ENCODE measurements at places on chromosomes 7 and 10.

DNA sequence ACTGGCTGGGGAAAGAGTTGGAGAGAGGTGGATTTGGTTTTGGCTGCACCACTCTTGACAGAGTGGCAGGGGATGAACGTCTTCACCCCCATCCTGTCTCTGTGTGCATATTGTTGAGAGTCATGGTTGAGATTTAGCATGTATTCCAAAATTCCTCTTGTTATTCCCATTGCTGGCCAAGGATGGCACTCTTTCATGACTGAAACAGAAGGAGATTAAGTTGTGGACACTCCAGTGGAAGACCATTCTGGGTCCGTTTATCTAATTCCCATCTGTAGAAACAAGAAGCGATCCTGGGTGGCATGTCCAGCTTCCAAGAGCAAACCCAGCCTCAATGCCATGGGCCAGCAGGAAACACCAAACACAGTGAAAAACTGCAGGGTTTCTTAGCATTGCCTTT lies 469.0 kb upstream of the IGFBP3 start:
- DNase-seq, result no peak

DNA sequence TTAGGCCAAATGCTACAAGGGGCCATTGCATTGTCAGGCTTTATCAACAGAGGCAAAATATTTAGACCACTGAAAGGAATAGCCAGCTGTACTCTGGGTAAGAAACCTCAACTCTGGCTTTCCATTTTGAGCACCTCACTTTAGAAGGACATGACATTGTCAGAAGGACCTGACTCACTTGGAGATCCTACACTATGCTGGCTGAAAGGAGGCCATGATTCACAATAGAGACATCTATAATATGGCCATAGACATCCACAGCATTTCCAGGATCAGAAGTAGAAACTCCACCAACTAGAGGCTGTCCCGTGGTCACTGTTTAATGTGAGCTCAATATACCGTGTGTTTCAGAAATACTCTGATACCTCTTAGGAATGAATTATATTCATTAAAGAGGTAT lies 140.9 kb downstream of the BTAF1 start:
- DNase-seq, result no peak

GRCh38 chr10:3048119-3049019 lies 19.0 kb upstream of the PFKP start:
- no peak for DNase-seq

GRCh38 chr10:17808971-17809841 lies at the start of gene MRC1:
MRC1 (plus strand) TSS chr10:17809348; CDS start chr10:17809466, 118 bp downstream.
- DNase-seq, result no peak

DNA sequence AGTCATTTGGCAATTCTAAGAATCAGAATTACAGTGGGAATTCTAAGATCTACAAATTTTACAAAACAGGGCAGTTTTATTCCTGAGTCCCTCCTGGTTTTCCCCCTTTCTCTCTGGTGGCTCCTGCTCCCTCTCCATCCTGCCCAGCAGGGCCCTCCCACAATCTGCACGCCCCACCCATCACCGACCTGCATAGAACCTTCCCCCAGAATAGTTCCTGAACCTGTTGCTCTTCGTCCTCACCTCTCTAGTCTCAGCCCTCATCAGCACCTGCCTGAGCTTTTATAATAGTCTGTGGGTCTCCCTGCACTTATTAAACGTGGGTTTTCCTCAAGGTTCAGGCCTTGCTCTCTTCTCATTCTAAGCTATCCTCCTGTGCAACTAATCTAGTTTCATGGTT lies 49.1 kb upstream of the MNX1 start:
- no peak for DNase-seq

DNA sequence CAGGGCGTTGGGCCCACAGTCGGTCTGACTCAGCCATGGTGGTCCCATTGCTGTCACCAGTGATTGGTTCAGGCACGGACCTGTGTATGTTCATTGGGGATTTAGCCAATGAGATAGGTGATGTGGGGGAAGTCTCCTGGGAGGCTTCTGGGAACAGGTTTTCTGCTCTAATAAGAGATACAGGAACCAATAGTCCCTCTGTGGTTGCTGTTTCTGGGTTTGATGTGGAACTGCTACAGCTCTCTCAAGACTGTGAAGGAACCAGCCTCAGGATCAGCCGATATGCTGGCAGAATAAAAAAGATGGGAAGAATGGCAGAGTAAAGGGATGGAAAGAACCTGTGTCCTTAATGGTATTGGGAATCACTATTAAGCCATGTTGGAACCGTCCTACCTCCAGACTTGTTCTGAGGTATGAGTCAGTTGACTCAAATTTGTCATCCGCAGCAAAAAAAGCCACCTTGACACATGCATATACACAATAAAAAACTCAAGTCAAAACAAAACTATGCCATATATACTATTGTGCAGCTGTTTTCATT lies 70.6 kb downstream of the MCMBP start:
- DNase-seq, result no peak

DNA sequence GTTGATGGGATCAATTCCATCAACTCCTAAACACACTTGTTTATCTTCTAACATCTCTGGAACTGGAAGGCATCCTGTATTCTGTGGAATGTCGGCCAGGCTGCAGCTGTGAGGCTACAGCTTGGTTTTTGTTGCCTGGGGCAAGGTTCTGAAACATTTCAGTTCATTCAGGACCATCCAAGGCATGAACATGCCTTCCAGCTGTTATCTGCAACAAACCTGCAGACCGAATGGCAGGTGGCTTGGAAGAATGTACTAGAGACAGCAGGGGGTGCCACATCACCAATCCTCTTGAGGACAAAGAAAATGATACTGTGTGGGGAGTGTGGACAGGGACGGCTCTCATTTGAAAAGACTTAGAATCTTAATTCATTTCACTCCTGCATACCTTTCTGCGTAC lies 12.4 kb downstream of the PAPOLB start:
- no peak for DNase-seq

GRCh38 chr10:14040787-14041631 lies 289.7 kb downstream of the FRMD4A start:
- DNase-seq, result no peak

- no peak for DNase-seq
These were observed 6.0 kb downstream of the ADCYAP1R1 start for GRCh38 chr7:31058122-31058521.

- DNase-seq, result no peak
These were observed 48.5 kb upstream of the OSBPL3 start for GRCh38 chr7:25028370-25029021.

- no peak for DNase-seq
These were observed 9.8 kb downstream of the DHX32 start for GRCh38 chr10:125871338-125871737.

DNA sequence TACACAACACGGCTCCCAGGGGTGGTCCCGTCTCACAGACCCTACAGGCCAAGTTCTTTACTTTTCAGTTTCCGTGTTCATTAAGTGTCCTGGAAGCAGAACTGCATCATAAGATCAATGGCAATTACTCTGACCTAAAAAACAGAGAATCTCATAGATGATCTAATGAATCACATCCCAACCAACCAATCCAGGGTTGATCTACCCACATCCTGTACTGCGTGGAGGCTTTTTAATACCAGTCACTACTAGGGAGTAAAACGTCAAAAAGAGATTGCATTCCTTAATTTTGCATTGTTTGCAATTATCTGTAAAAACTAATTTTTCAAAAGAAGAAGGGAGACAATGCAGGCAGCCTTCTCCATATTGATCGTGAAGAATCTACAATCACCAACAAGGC lies 72.6 kb downstream of the PARD3 start:
- DNase-seq, result no peak

DNA sequence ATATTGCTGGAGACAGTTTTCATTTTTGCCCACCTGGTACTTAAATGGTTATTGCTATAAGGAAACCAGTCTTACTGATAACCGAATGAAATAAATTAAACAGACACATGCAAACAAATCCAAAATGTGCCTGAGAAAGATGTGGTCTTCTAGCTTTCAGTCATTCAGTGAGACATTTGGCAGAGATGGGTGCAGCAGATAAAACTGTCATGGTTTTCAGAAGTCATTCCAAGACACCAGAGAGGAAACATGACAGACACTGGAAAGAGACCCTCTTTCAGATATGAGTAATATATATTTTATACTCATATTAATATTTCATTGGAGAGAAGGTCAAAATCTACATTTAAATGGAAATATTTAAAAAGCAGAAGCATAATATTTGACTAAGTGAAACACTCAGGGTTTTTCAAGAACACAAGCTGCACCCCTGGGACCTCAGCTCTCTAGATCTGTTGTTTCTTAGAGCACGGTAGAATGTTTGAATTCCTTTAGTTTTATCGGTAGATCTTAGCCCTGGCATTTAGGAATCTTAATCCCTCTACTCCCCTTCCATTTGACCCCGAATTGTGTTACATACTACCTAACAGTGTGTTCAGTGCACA lies 246.1 kb downstream of the AUTS2 start:
- no peak for DNase-seq

DNA sequence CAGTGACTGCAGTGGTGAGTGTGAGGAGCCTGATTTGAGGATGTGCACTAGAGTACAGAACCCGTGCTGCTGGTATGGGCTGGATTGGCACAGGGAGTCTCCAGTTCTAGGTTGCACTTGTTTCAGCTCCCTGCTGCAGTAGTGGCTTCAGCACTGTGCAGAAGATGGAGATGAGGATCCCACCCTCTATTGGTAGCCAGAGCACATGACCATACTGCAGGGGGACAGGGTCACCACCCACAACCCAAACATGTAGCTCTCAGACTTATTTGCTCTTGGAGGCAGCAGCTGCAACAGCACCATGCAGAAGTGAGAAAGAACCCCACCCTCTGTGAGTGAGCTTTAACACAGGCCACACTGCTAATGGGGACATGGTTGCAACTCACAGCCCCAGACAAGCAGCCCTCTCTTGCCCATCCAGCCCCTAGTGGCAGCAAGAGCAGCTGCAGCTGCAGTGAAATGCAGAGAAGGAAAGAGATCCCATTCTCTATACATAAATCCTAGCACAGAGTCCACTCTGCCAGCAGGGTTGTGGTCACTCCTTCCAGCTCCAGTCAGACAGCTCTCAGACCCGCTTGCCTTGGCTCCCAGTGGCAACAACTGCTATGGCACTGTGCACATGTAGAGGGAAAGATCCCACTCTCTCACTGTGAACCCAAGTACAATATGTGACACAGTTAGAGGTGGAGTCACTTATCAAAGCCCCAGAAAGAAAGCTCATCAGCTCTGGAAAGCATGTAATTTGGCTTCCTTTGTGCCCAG lies 51.4 kb upstream of the SCIN start:
- no peak for DNase-seq

DNA sequence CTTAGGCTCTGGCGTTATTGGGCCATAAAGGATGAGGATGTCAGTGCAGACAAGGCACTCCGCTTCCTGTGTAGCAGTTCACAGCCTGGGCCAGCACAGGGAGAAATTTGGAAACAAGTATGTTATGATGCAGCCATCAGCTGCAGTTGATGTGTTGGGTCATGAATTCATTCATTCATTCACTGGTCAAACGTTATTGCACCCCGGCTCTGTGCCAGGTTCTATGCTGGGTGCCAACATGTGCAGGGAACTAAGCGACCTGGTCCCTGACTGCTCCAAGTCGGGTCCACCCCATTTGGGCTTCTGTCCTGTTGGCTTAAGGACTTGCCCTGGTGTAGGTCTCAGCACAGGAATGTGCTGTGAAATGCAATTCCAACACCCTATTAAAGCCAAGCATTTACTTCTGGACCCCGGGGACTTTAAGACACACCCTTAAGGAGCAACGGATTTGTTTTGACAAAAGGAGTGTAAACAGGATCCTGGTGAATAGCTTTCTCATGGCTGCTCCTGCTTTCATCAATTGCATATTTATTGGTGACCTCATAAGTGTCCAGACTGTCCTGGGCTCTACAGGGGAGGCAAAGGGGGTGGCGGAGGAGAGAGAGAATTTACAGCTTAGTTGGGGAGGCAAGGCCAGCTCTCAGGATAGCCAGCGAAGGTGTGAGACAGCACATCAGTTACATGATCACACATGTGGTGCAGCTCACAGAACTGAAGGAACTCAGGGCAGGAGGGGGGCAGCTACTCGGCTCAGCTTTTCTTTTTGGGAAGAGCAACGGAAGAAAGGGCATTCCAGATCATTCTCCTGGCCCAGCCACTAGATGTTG lies 158.6 kb downstream of the GRK5 start:
- no peak for DNase-seq

- DNase-seq, result no peak
These were observed 123.3 kb upstream of the CDK1 start for GRCh38 chr10:60654813-60655464.

- no peak for DNase-seq
These were observed 150.8 kb downstream of the DGKI start for GRCh38 chr7:137695942-137696341.

- no peak for DNase-seq
These were observed 270.1 kb downstream of the TCERG1L start for GRCh38 chr10:131041441-131041840.

DNA sequence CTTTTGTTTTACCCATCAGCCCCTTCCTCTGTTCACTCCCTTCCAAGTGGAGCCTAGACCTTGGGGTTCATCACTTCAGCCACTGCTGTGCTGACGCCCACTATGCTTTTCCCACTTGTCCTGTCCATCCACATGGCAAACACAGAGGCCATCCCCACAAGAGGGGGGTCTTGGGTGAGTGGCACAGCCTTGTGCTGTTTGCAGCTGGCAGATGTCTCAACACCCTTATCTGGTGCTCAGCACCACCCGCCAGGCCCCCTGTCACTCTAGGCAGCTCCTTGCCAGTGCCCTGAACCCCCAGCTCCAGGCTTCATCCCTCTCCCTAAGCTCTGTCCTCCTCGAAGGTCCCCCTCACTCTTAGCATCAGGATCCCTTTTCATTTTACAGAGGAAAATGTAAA lies 13.1 kb downstream of the BLVRA start:
- DNase-seq, result no peak

DNA sequence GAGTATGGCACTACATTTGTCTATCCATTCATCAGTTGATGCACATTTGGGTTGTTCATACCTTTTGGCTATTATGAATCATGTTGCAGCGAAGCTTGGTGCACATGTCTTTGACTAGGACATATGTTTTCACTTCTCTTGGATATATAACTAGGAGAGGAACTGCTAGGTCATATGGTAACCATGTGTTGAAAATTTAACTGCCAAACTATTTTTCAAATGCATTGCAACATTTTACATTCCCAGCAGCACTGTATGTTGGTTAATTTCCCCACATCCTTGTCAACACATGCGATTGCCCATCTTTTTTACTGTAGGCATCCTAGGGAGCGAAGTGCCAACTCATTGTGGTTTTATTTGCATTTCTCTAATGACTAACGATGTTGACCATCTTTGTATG lies 183.4 kb downstream of the PRKCQ start:
- DNase-seq, result no peak

DNA sequence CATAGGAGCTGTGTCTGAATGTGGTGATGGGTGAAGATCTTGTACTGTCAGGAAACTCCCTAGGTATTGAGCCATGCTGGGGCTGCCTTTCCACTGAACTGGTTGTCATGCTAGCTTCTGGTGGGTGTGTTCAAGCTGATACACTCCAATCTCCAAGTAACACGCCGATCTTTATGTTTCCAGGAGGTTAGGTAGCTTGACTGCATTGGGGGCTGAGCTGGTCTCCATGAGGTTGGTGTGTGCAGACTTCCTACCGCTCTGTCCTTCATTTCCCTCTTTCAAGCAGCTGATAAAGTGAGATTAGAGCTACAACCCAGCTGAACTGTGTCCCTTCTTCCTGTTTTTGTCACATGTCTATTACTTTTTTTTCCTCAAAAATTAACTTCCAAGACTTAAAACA lies 265.5 kb downstream of the ANKRD30A start:
- no peak for DNase-seq

Measured in liver (tissue), 10 donors.